ENCODE measurements at places on chromosomes 3 and 15.
A peak's percentile ranks its signal among the peaks of the same experiment; 100 is the strongest.

DNA sequence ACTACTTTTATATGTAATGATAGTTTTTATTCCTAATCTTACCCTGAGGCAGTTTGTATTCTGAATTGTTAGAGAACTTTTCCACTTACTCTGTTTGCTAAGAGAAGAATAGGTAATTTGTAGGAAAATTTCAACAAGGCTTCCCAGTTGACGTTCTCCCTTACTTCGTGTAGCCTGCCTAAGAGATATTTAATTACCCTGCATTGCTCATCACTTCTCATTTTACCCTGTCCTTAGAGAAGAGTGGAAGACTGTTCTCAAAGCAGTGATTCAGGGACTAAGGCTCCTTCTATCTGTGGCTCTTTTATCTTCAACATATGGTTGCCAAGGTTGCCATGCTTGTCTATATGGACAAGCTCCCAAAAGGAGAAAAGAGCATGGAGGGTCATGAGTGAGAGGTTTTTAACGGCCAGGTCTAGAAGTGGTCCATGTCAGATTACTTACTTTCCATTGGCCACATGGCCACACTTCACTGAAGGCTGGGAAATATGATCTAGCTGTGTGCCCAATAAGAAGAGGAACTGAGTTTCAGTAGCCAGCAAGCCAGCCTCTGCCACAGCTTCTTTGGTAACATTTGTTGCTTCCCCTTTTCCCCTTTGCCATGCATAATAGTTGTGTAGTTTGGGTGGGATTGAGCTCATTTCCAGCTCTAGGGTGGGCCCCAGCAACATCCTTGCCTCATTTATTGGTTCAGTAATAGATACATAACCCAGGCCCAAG is 22.1 kb downstream of the PDE8A start:
- no peak for DNase-seq

DNA sequence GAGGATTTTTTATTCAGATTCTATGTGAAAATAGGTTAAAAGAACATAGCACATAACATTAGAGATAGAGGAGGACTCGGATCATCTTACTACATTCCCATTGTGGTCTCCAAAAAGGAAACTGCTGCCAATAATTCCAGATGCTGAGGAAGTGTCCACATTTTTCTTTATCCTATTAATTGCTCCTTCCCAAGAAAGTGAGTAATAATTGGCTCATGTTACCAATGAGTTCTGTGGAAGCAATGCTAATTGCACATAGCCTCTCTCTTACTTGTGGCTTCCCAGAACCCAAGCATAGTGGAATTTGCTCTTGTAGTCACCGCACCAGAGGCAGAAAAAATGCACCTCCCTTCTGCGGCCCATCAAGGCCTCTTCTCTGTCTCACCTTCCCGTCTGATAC is 208.4 kb downstream of the PLOD2 start:
- peak; percentile 97 for DNase-seq

- DNase-seq, result no peak
Observed at GRCh38 chr3:160566499-160566898, 1.1 kb upstream of the KPNA4 start.

DNA sequence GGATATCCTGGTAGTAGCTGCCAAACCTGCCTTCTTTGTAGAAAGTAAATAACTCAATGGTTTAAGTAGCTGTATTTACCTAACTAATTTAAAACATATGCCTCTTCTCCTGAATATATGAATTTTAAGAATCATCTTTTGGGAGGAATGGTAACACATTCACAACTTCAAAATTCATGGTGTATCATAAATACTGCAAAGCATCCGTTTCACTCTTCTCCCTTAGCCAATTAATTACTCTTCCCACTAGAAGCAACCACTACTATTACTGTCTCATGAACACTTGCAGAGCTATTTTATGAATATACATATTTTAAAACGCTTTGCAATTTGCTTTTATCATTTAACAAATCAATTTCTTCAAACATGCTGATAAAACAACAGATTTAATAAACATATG is 59.0 kb upstream of the USP50 start:
- DNase-seq, result no peak
